Liver (tissue), 10 donors: ENCODE measurements at places on chromosomes 1 and 21.

DNA sequence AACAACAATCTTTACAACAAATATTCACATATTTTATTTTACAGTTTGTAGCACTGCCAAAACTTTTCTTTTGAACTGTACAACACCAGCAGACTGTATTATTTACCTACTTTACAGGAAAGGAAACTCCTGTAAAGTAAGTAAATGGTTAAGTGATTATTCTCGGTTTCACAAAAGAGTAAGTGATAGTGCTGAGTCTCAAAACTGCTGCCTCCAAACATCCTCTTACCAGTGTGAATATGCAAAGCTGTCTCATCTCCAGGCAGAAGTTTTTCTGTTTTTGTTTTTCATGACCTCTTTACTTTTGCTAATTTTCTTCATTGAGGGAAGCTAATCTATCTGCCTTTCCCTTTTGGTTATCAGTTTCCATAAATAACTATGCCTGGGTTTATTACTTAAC, 286.7 kb downstream of the SRGAP2C start:
- DNase-seq: no peak

DNA sequence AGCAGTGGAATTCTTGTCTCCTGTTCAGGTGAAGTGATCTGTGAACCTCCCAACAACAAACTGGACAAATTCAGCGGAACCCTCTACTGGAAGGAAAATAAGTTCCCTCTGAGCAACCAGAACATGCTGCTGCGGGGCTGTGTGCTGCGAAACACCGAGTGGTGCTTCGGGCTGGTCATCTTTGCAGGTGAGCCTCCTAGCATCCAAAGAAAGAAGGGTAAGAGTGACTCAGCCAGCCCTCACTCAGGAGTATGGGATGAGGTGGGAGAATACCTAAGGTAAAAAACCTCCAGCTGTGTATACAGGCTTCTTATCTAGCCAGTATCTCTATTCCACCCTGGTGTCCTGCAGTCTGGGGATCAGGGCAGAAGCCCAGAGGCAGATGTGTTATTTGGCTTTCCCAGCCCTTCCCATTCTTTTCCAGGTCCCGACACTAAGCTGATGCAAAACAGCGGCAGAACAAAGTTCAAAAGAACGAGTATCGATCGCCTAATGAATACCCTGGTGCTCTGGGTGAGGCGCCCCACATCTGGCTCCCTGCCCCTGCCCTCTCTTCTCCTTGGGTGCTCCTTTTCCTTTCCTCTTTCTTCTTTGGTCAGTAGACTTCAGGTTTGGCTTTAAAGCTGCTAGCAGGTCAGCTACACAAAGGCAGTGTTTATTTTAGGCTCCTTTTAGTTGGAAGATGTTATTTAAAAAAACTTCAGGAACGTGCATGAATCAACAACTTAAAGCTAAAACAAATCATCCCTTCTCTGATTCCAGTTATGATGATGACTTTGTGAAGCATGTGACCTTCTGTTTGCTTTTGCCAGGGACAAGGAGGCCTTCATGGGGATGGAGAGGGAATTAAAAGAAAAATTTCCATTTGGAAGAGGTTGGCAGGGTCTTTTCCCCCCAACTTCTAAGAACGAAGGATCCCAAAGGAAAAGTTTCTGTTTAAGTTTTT, 9.0 kb downstream of the ATP8B2 start:
- DNase-seq: no peak

DNA sequence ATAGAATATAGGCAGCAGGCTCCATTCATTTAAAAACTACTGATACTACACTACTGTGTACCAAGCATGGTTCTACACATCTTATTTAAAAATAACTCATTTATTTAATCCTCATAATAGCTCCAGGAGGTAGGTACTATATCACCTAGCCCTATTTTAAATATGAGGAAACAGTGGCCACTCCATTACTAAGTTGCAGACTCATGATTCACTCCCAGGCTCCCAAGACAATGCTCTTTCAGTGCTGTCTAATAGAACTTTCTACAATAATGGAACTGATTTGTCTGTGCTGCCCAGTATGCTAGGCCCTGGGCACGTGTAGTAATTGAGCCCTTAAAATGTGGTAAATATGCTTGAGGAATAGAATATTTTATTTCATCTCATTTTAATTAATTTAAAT, 357.1 kb downstream of the LTN1 start:
- no peak for DNase-seq

DNA sequence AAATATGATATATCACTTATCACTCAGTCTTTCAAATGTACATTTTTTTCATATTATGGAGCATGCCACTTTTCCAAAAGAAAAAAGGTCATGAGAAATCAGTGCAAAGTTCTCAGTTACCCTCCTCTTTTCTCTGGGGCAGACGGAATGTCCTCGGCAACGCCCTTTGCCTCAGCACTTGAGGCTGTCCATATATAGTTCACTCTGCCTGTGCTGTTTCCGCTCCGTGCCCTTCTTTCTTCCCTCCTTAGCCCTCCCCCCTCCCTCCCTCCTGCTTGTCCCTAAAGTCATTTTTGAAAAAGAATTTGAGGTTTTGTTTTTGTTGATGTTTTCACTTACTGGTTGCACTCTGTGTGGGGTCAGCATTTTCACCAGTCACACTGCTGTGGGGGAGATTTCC, 5.4 kb downstream of the BARHL2 start:
- DNase-seq: no peak

GRCh38 chr1:97262842-97263241, 541.3 kb downstream of the PTBP2 start:
- no peak for DNase-seq

- peak; percentile 91 for DNase-seq
These were observed at the start of gene RNF19B for GRCh38 chr1:32964461-32965250. Gene RNF19B, minus strand, starts transcription at chr1:32964809. Its CDS starts 124 bp downstream, at chr1:32964685.

DNA sequence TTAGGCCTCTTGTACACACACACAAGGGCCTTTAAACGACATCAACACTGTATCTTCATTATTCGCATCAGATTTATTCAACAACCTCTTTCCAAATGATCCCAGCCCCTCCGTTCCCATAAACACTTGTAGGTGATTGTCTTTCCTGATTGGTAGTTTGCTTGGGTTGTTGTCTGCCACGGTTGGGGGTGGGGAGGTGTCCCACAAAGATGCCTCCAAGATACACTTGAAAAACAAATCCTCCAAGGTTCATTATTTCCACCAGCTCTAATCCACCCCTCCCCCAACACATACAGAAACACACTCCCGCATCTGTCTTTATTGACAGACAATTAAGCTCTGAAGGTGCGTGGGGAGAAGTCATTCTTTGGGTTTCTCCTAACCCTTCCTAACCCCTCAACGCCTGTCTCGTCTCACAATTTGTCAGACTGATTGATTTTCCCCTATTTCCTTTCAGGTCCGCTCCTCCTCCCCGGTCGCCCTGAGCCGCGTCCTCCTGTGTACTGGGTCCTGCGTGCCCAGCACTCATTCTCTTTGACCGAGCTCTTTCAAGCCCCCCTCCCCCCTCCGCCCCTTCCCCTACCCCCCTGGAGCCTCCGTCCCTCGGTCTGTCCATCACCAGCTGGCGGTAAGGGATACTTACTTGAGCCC, 1.4 kb downstream of the WDR26 start:
- DNase-seq: peak; percentile 50

GRCh38 chr1:240555524-240555923, 56.4 kb downstream of the GREM2 start:
- no peak for DNase-seq

DNA sequence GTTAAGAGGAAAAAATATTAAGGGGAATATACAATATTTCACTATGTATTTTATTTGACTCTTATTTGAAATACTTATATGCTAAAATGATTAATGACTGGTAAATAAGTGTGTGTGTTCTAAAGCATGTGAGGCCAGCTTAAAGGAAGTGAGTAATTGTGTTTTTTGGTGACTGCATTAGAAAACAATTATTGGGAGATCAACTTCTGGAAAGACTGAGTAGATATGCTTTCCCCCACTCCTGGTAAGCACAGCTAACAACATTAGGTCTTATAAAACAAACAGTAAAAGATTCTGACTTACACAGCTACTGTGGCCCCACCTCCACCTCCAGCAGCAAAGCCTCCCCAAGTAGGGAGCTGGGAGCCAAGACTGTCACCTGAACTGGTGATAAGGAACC, 403.0 kb downstream of the SRGAP2C start:
- DNase-seq: no peak

DNA sequence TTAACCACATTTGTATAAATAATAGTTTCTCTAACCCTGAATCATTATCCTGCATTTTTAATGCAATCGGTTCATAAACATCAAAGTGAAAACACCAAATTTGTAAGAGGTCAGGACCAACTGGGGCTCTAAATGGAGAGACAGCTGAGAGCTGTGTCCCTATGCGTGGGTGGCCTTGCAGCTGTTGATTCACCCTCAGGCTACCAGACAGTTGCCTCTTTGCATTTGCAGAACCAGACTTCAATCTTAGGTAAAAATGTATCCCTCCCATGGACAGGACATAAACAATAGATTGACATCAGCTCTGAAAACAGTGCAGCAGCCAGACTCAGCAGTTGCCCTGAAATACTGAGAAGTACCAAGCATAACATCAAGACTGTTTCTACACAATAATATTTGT, 8.8 kb upstream of the TGFB2 start:
- no peak for DNase-seq

- DNase-seq: no peak
These were observed 12.5 kb downstream of the AMY2B start for GRCh38 chr1:103583887-103584286.

DNA sequence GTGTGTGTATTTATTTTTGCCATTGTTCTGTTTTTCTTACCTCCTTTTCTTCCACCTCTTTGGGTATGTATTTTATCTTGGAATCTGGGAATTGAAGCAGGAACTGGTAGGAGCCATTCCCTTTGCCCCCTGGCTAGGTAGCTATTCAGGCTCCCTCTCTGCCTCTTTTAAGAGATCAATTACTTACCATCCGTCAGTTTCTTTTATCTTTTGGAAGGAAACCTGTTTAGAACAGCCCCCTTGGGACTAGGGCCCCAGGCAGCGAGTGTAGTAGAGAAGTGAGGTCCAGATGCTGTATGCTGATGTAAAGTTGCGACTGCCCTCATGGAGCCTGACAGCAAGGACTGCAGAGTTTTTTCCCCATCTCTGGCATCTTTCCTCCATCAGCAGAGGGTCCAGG, 41.6 kb downstream of the KIRREL1 start:
- DNase-seq: no peak

- DNase-seq: no peak
These were observed 96.8 kb upstream of the PALMD start for GRCh38 chr1:99548943-99549605.

GRCh38 chr1:53160924-53161378, 18.5 kb upstream of the SLC1A7 start:
- no peak for DNase-seq

DNA sequence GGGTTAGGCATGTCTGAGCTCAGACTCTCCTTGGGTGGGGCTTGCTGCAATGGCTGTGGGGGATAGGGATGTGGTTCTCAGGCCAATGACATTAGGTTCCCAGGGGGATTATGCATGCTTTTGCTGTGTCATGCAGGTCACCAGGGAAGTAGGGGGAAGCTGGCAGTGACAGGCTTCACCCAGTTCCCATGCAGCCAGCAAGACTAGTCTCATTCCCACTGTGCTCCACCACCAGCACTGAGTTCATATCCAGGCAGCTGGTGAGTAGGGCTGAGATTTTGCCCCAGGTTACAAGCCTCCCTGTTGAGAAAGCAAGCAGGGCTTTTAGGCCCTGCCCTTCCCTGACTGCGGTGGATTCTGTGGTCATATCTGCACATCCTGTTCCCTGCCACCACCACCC, 32.1 kb upstream of the PLA2G5 start:
- DNase-seq: no peak
